ENCODE measurements at places on chromosomes 6 and 20. TPM values are rescaled to one million over a fixed set of nuclear protein-coding genes. Genes with fewer than 3 reads are reported as not detected.

- no peak for DNase-seq
Measured at GRCh38 chr20:6030453-6031080, 23.3 kb downstream of the LRRN4 start.

GRCh38 chr20:44651684-44652423 lies at the start of gene ADA:
Gene ADA (minus strand): TSS chr20:44651699. CDS start chr20:44651607, 92 bp downstream.
- DNase-seq: peak; percentile 86

DNA sequence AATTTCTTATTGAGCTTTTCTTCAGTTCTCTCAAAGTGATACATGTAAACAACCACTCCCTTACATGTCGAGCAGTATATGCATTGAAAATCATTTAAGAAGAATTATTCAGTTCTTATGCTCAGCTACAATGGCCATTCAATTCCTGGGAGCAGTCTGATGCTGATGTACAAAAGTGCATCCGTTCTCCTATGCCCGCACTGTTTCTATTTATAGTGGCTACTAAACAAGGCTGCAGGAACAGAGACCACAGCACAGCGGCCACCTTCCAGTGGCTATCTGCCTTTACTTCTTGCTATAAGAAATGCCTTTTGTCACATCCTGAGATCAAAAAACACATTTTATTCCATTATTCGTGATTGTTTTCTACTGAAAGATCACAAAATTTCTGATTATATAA lies 82.2 kb downstream of the FHL5 start:
- DNase-seq: no peak

Gene RAET1G
- not detected for total RNA-seq

Gene GRM4
- not detected for total RNA-seq

Gene CDC5L
- 25.0 TPM for total RNA-seq

Gene SCRT2
- not detected for total RNA-seq

Gene ISM1
- not detected for total RNA-seq

- peak; percentile 54 for DNase-seq
Measured at GRCh38 chr6:6494677-6495076, 93.8 kb upstream of the LY86 start.

Gene TOP1
- 15.8 TPM for total RNA-seq

Gene NDRG3
- total RNA-seq: 9.2 TPM

DNA sequence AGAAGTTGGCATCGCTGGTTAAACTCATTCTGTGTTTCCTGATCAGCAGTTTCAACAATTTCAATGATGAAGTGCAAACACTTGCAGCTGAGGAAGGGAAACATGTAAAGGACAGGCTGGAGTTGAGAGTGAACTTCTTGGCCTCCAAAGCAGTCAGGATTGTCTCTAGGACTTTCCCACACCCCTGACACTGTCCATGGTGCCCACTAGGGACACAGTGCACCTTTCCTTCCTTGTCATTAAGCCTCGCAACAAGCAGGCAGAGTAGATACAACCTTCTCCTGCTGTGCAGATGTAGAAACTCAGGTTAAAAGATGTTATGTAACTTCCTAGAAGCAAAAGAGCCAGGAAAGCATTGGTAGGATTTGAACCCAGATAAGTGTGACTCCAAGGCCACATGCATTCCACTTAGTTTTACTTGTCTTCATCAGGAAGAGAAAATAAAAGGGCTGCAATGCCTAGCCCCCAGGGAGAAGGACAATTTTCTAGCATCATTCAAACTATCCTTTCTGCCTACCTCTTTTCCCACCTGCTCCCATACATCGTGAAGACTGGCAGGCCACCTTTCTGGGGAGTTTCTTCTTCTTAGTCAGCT lies 39.2 kb upstream of the IL17A start:
- DNase-seq: no peak

Gene KIAA0408
- 0.87 TPM for total RNA-seq

GRCh38 chr6:157497579-157497978 lies 116.6 kb downstream of the ZDHHC14 start:
- no peak for DNase-seq

GRCh38 chr20:63688228-63689045 lies 8.0 kb upstream of the TNFRSF6B start:
- no peak for DNase-seq

DNA sequence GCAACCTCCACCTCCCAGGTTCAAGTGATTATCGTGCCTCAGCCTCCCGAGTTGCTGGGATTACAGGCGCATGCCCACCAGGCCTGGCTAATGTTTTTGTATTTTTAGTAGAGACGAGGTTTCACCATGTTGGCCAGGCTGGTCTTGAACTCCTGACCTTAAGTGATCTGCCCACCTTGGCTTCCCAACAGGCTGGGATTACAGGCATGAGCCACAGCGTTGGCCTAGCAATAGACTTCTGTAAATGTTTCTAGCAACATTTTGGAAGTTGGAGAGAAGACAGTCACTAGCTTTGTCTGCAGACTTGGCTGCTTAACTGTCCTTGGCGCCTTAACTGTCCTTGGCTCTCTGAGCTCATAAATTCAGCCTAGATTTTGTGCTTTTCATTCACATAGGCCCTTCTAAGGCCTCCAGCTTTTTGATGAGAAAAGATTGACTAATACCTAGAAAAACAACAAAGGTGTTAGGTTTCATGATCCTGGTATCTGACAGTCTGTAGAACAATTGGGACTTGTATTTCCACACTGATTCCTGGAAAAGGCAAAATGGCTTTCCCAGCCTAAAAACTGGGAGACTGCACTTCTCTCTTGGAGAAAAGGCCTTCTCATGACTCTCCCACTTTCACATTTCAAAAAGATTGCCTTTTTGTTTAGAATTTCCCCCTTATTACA lies 49.7 kb downstream of the OR2B2 start:
- no peak for DNase-seq

GRCh38 chr20:11851646-11852045 lies 66.0 kb upstream of the BTBD3 start:
- no peak for DNase-seq

DNA sequence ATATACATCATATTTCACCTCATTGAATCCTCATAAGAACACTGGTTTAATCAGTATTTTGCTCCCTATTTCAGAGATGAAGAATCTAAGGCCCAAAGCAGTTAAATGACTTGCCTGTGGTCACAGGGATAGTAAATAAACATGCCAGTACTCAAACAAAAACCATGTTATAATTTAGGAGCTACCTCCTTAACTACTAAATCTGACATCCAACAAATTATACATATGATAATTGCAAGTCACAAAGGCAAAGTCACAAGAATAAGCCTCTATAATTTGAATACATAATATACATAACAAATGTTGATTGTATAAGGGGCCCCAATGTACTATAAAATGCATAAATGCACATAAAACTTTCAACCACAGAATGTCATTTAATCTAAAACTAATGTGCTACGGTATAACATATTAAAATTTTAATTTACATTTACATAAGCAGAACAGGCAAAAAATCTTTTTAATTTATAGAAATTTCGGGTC lies 157.4 kb upstream of the SLC22A16 start:
- no peak for DNase-seq

Gene DNAH8
- total RNA-seq: not detected

GRCh38 chr20:40714109-40714508 lies 25.1 kb upstream of the MAFB start:
- DNase-seq: no peak

Gene SLC26A8
- total RNA-seq: not detected

GRCh38 chr6:143539734-143540133 lies 28.2 kb upstream of the FUCA2 start:
- no peak for DNase-seq

- DNase-seq: no peak
Measured at GRCh38 chr20:54105653-54106052, 35.3 kb upstream of the BCAS1 start.

GRCh38 chr20:26209171-26209941 lies 512.7 kb upstream of the ZNF337 start:
- DNase-seq: no peak

DNA sequence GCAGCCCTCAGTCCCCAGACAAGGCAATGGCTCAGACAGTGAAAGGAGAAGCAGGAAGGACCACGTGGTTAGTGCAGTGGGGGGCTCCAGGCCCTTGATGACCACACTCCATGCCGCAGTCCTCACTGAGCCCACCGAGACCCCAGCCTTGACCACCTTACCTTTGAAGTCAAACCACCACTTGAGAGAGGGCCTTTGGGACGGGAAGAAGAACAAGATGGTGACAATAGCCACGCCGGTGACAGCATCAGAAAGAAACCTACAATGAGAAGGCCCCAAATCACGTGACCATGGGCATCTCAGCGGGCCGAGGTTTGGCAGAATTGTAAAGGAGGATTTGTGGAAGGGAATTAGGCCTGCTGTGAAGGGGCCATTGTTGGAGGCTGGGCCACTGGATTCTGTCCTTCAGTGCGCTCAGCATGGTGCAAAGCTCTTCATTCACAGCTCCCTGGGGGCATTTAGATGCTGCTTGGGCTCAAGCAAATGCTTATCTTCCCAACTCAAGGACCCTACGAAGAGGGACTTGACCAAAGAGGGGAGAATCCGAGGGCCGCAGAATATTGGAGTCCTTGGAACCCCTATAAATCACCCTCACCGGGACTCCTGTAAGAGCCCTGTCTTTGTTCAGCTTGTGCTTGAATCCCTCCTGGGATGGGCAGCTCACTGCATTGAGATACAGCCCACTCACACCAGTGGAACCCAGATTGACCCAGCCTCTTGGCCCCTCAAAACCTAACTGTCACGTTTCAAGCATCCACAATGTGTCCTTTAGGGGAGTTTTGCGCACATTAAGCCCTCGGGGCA lies 33.2 kb upstream of the OCSTAMP start:
- DNase-seq: no peak

GRCh38 chr20:38342713-38343310 lies 3.5 kb upstream of the LBP start:
- DNase-seq: no peak

DNA sequence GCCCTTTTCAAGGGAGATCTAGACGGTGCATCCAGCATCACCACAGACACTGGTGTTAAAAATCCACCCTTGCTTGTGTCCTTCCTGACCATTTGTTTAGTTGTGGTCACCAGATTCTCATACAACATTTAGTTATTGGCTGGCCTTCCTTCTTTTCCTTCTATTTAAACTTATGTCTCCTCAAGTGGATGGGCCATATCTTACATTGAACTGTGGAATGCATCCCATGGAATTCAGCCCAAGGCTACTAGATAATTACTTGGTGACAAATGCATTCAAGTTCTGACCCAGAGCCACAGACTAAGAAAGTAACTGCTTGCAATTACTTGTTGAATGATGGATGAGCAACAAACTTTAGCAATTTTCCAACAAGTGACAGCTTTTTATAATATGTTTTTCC lies 198.9 kb upstream of the SSTR4 start:
- DNase-seq: no peak

Gene HRH3
- not detected for total RNA-seq

Gene CLPSL1
- not detected for total RNA-seq

Gene HMGCLL1
- total RNA-seq: not detected

- DNase-seq: no peak
Measured at GRCh38 chr20:676315-676937, 824 bp upstream of the SCRT2 start.

GRCh38 chr6:9481292-9482029 lies 933.4 kb downstream of the TFAP2A start:
- DNase-seq: no peak

Gene NT5E
- 18.8 TPM for total RNA-seq

- peak; percentile 71 for DNase-seq
Measured at GRCh38 chr6:149235130-149235561, 82.4 kb upstream of the TAB2 start.

DNA sequence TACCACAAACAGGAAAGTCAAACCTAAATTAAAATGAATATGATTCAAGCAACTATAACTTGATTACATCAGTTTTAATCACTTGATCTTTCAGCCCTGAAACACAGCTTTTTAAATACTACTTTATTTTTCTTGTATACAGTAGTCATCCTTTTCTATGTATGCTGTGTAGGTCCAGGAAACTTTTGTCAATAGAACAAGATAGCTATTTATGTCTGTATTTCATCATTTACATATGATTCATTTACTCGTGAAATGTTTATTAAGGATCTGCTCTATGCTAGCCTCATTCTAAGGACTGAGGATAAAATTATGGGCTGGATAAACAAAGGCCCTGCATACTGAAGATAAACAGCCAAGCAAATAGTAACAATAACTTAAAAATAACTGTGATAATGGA lies 930.2 kb downstream of the TFAP2A start:
- DNase-seq: no peak

Gene HNF4A
- 64.8 TPM for total RNA-seq

DNA sequence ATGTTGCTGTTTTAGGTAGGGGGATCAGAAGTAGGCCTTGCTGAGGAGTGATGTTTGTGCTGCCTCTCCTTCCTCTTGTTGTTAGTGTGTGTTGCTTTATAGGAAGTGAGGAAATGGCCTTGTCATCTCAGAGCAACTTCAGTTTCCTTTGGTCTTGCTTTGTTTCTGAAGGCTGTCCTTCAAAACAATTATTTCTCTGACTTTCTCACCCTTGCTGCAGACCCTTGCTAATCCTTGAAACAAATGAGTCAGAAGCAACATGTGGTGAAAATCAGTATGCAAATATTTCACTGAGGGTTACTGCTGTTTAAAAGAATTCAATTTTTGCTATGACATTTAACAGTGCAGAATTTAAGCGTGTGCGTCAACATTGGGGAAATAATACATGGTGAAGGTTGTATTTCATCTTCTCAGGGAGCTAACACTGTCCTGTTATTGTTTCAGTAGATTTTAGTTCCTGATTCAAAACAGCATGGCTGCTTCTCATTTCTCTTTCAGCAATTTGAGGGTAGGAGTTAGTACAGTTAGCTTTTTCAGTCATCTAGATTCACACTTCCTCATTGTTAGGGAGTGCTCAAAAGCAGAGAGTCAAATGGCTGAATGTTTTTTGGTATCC lies 13.8 kb downstream of the RNF144B start:
- DNase-seq: no peak

Gene NMBR
- total RNA-seq: not detected

Gene CLIC5
- total RNA-seq: not detected

Gene RHAG
- 0.92 TPM for total RNA-seq

- no peak for DNase-seq
Measured at GRCh38 chr6:116267836-116268588, 11.7 kb downstream of the TSPYL1 start.

GRCh38 chr6:37316071-37316470 lies 37.7 kb upstream of the RNF8 start:
- DNase-seq: no peak

- no peak for DNase-seq
Measured at GRCh38 chr6:23394681-23395080, 731.3 kb upstream of the NRSN1 start.

DNA sequence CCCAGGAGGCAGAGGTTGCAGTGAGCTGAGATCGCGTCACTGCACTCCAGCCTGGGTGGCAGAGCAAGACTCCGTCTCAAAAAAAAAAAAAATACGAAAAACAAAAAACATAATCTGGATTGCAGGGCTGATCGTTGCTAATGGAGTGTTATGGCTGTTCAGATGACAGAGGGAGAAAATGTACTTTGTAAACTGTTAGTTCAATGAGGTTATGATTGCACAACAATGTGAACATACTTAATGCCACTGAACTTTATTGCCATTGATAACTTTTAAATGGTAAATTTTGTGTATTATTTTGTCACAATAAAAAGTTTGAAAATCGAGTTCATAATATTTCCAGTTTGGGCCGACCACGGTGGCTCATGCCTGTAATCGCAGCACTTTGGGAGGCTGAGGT lies 10.5 kb downstream of the C20orf173 start:
- no peak for DNase-seq

Data from stomach (tissue), 19 donors.